H7 (cell line): ENCODE measurements at places on chromosomes 2 and 18.

- no peak for DNase-seq
Measured at GRCh38 chr2:156124458-156124857, 208.1 kb downstream of the NR4A2 start.

GRCh38 chr2:67733517-67733916, 329.3 kb downstream of the C1D start:
- peak; percentile 63 for DNase-seq

- no peak for DNase-seq
Measured at GRCh38 chr2:72263043-72263775, 115.5 kb upstream of the CYP26B1 start.

DNA sequence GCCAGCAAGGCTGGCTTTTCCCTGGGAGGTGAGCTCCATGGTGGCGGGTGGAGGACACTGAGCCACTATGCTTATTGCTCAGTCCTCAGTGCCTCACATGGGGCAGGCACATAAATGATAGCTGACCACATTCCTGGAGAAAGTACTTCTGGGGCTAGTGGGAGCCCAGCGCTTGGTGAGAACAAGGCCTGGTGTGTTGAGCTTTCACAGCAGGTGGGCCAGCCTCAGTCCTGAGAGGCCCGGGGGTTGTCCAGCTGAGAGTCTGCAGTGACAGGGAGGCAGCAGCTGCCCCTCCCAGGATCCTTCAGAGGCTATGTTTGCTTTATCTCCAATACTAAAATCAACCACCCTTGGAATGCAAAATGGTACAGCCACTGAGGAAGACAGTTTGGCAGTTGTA, 217.7 kb downstream of the ZBTB7C start:
- no peak for DNase-seq

DNA sequence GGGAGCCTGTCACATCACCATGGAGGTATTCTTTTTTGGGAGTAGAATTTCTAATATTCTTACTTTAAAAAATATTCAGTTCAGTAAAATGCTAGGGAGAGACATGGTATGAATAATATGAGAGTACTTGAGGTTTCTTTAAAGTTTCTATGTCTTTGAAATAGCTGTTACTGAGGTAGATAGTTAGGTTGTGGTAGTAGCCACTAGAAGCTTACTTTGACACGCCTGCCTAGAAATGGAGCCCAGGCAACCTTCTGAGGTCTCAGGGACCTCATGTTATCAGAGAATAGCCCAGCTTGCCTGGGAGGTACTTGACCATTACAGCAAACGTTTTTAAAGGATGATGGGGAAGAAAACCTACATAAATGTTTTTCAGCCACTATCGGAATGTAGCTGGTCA, 131.2 kb downstream of the AGPS start:
- no peak for DNase-seq

DNA sequence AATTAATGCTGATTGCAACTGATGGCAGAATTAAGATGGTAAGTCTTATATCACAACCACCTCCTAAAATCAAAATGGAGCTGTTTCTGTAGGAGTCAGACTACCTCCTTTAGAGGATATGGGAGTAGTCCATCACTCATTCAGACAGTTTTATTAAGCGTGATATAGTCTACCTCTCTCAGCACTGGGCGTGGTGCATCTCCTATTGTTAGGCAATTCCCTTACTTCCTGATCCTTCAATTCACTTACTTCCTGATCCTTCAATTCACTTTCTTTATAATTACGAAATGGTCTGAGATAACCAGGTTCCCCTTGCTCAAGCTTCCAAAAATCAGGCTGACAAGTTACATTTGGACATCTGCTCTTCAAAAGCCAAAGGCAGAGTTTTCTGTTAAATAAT, 31.9 kb downstream of the ATP8B1 start:
- no peak for DNase-seq

GRCh38 chr2:232901736-232902578, 31.9 kb downstream of the SNORC start:
- DNase-seq, result peak; percentile 66

DNA sequence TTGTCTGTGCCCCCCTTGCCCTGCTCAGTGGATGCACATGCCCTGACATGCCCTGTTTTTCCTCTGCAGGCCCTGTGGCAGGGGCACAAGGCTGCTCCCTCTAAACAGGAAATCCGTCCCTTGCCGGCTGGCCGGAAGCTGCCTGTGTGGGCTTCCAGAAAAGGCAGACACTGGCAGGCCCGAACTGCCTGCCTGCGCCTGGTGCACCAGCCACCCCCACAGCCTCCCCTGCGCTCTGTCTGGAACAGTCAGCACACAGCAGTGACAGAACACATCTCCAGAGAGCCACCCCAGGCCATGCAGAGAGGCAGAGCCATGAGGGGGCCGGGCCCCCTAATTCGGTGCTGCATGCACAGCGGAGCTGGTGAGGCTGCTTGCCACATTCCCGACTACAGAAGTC, 33.5 kb downstream of the LOXHD1 start:
- DNase-seq, result no peak

GRCh38 chr2:106638580-106638979, 151.4 kb downstream of the CD8B2 start:
- no peak for DNase-seq

DNA sequence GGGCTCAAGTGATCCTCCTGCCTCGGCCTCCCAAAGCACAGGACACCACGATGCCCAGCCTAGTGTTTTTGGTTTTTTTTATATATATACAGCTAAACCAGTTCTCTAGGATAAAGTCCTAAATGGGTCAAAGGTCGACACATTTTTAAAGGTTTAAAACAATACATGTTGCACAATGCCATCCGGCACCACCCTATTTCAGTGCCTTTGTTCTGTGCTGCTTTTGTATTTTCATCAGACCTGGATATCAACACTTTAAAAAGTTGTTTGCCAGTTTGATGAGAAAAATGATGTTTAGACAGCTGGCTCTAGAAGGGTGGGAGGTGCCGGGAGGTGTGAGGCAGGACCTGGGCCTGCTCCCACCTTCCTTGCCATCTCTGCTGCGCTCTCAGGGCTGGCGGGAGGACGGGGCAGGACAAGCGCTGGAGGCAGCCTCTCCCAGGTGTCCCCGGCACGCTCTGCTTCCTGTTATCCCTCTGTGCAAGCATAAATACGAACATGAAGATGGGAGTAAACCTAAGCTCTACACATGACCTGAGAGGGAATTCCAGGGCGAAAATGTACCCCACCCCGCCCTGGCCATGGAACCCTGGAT, 103.7 kb downstream of the HS6ST1 start:
- DNase-seq, result no peak

- no peak for DNase-seq
Measured at GRCh38 chr2:9318461-9319337, 104.6 kb downstream of the ITGB1BP1 start.

DNA sequence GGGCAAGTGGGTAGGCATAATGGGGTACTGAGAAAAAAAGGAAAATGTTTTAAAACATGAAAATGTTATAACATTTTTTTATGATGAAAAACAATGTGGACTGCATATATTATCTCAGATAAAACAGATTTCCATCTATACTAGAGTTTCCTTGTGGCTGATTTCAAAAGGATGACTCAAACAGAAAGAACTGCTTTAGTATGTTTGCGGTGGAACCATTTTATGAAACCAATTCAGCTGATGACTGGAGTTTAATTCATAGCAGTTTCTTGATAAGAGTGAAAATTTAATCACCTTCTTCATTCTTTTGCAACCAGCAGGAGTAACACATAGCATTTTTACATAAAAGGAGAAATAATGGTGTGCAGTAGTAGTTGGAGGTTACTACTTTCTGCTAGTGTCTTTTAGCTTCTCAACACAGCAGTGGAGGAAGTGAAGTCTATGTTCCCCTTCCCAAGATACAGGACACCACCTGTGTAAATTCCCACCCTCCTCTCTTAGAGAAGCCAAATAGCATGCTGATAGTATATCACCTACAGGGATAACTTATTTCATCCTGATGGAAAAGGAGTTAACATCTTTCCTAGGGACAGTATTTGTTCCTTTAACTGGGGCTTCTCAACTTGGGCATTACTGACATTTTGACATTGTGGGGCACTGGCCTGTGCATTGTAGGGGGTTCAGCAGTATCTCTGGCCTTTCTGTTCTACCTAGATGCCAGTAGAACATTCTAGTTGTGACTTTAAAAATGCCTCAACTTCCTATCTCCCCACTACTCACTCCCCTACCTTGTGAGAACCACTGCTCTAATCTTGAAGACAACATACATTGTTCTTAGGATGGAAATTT, 29.9 kb downstream of the PELI1 start:
- DNase-seq, result no peak
